ENCODE measurements at places on chromosomes 4 and X.

- no peak for DNase-seq
Observed at GRCh38 chrX:15474028-15474427, 19.1 kb downstream of the PIR start.

- DNase-seq, result no peak
Observed at GRCh38 chr4:38674258-38675144, 10.5 kb downstream of the KLF3 start.

DNA sequence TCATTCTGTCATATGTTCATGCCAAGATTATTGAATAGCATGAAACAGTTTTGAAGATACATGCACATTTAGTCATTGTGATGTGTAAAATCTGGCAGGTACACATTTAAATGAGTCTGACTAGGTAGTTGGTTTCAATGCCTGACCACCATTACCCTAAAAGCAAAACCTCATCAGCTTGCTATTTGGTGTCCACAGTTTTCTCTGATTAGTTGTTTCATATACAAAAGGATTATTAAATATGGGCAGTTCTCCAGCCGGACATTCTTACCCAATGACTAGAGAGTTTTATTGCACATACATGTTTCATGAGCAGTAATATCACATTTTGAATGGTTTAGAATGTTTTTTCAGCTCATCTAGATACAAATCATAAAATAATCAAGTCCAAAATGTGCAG is 23.7 kb downstream of the DCHS2 start:
- DNase-seq, result peak; percentile 23

GRCh38 chr4:48172651-48173050 is 38.6 kb upstream of the TXK start:
- no peak for DNase-seq

DNA sequence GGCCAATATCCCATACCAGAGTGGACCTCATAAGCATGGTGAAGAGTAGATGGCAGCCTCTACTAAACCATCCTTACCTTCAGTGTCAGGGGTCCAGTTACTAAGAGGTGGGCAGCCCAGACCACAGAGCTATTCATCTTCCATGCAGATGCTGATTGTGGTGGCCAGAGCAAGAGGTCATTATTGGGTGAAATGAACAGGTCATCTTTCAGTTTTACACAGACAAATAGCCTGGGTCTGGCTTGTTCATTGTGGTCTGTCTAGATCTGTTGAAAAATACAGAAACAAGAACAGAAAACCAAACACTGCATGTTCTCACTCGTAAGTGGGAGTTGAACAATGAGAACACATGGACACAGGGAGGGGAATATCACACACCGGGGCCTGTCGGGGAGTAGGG is 71.3 kb downstream of the PAK3 start:
- no peak for DNase-seq

DNA sequence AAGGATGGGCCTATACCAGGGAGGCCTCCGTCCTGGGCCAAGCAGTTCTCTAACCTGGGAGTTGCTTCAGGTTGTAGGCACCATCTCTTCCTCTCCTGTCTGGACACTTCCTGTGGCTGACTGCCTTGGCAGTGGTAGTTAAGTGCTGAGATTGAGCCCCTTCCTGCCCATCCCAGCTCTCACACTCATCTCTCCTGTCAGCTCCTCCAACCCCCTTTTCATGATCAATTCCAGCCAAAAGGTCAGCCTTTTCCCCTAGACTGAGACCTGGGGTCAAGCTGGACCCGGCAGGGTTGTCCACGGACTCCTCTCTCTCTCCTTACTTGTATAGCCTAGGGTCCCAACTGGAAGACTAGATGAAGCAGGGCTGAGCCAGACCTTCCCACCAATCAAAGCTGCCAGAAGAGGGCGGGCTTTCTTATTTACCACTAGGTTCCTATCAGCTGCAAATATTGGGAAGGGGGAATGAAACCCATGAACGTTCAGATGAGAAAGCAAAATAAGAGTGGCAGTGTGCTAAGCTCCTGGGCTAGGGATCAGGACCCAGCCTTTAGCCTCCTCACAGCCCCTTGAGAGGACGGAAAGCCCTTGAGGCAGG is 34.5 kb downstream of the KDM5C start:
- no peak for DNase-seq

DNA sequence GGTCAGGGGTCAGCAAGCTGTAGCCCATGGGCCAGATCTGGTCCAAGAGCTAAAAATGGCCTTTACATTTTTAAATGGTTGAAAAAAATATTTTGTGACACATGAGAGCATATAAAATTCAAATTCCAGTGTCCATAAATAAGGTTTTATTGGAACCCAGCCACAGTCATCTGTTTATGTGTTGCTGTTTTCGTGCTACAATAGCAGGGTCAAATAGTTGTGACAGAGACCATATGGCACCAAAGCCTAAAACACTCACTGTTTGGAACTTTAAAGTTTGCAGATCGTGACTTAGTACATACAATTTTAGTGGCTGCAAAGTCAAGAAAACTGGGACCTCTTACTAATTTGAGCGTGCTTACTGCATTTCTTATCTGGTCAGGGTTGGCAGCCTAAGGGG is 29.2 kb downstream of the LAMP2 start:
- DNase-seq, result no peak

GRCh38 chrX:135629342-135629741 is 84.1 kb upstream of the CT45A1 start:
- DNase-seq, result no peak

DNA sequence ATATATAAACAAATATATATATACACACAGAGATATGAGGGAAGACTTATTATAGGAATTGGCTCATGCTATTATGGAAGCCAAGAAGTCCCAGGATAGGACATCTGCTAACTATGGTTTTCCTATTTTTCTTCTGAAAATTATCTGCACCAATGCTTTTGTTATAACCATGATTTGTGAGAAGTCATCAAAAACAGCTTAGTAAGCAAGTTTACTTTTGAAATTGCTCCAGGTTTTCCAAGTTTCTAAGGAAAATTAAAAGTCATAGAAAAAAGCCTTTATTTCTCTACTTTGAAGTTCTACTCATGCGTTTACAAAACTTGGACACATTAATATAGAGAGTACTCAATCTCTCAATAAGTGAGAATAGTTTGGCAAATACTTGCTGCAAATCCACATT is 213.1 kb downstream of the TRAM1L1 start:
- no peak for DNase-seq

- DNase-seq, result no peak
Observed at GRCh38 chrX:148867596-148867995, 367.2 kb downstream of the AFF2 start.

DNA sequence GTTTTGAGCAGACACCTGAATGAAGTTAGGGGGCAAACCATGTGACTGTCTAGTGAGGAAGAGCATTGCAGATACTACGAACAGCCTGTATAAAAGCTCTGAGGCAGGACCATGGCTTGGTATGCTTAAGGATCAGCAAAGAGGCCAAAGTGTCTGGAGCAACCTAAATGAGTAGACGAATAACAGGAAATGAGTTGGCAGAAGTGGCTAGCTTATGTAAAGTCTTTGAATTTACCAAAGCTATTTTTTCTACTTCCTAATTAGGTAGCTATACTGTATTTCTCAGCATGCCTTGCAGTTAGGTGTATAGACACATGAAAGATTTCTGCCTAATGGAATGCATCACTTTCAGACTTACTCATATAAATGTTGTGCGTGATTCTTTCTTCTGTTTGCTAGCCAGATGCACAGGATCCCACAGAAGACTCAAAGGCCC is 9.3 kb upstream of the GPRIN3 start:
- DNase-seq, result peak; percentile 36

- no peak for DNase-seq
Observed at GRCh38 chr4:37852376-37852775, 25.9 kb downstream of the PGM2 start.

GRCh38 chr4:118322831-118323502 is 29.8 kb downstream of the PRSS12 start:
- no peak for DNase-seq

DNA sequence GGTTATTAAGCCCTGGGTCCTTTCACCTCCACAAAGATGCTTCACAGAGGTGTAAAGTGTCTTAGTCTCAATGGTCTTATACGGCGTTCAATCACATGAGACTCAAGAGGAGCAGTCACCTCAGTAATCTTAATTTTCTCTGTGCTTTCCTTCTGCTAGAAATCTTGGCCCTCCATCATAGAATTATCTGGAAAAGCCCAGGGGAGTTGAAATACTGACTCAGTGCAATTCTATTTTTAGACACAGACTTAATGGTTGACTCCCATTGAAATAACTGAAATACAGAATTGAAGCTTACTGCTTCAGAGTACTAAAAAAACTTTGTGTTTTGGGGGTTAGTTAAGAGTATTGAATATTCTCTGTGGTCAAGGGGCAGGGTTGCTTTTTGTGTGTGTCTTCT is 94.5 kb upstream of the IL15 start:
- no peak for DNase-seq

GRCh38 chr4:103429283-103429682 is 231.1 kb upstream of the CENPE start:
- DNase-seq, result no peak

GRCh38 chr4:72582853-72583252 is 13.8 kb upstream of the ADAMTS3 start:
- DNase-seq, result peak; percentile 21

- DNase-seq, result no peak
Observed at GRCh38 chr4:181581983-181582382, 661.2 kb upstream of the TENM3 start.

GRCh38 chr4:74545448-74545847 is 100.5 kb downstream of the AREG start:
- DNase-seq, result peak; percentile 41

GRCh38 chr4:1718095-1718850 is 2.9 kb downstream of the TMEM129 start:
- DNase-seq, result no peak

- no peak for DNase-seq
Observed at GRCh38 chrX:54758114-54759055, 39.7 kb downstream of the ITIH6 start.

- no peak for DNase-seq
Observed at GRCh38 chrX:67750694-67751093, 206.9 kb downstream of the AR start.

DNA sequence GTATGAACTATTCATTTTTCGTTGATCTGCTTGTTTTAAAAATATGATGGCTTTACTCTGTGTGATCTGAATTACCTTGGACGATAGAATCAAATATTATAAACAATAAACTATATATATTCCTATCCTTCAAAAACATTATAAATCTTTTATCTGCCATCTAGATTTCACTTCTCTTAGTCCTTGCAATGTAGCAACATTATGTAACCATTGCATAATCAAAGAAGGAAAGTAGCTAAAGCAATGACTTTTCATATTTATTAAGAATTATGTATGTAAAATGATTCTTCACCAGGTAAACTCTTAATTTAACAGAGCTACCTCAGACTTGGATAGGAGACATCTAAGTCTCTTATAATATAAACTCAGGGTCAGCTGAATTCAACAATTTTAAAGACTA is 210.5 kb downstream of the ADAMTS3 start:
- DNase-seq, result no peak

DNA sequence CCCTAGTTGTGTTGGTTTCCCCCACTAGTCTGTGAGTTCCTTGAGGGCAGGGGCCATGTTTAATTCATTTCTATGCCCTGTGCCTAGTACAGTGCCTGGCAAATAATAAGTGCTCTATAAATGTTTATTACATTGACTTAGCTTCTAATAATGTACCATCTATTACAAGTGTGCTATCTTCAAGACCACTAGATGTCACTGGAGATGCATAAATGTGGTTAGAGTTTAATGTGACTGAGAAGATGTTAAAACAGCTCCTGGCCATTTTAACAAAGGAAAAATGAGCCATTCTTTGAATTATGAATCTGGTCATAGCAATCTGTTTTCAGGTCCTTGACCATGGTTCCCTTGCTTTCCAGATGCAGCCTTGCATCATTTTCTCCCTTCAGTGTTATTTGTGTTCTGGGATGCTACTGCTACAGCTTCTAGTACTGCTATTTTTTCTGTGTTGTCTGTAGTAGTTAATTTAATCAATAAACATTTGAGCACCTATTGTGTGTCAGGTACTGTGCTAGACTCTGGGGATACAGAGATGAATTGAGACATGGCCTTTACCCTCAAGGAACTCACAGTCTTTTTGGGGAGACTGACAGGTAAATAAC is 43.2 kb downstream of the SLC9A6 start:
- peak; percentile 72 for DNase-seq

DNA sequence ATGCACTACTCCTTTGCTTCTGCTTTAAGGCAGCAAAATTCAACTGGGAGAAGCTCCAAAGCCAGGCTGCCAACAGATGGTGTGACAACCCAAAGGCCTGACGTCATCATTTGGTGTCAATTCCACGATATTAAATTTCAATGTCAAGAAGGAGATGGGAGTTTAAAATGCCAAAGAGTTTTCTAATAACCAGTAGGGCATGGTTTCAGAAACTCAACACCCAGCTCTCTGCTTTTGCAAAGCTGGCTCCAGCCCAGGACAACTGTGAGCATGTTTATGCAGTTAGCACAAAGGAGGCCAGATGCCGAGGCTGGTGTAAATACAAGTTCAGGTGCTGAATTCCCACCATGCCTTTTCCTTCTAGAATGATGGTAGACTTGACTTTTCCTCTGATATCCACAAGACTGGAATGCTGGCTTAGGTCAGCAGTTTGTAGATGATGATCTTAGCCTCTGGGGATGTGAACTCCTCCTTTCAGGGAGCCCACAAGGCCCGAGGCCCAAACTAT is 67.3 kb downstream of the AFAP1 start:
- peak; percentile 84 for DNase-seq

DNA sequence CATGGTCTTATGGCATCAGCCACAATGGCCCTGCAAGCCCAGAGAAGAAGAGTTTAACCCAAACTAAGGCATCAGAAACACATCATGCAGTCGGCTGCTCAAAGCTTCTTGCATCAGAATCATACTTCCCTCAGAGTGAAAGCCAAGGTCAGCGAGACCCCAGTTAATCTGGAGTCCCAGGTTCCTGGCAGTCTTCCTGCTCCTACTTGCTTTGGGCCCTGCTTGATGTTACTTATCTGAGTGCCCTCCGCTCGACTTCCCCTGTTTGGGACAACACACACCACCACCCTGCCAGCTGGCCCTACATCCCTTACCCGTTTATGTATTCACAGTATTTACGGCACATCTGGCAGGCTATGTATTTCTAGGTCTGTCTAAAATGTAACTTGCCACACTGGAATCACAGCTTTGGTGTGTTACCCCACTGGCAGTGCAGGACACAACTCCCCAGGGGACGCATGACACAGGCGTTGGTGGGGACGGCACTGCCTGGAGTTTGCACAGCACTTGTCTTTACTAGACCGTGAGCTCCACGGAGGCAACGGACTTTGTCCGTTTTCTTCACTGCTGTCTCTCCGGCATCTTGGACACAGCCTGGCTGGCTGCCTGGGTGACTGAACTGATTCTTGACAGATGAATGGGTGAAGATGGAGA is 22.8 kb downstream of the CRMP1 start:
- DNase-seq, result no peak

GRCh38 chr4:40317916-40318658 is 17.0 kb upstream of the CHRNA9 start:
- DNase-seq, result peak; percentile 28

GRCh38 chrX:77442728-77443127 is 4.5 kb upstream of the FGF16 start:
- DNase-seq, result peak; percentile 68

DNA sequence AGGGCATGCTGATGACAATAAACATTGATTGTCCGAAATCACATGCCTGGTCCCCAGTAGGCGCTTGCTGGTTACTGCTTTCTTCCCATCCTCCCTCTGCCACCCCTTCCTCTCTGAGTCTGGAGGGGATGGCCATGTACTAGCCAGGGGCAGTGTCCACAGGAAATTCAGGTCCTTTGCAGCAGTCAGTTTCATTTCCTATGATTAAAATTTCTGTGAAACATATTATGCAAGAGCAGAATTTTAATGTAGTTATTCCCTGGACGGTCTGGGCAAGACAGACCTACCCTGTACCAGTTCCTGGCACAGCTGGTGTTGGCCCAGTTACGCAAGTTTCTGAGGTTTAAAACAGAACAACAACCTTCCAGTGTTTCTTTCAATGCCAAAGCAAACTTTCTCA is 28.2 kb upstream of the TLR2 start:
- peak; percentile 62 for DNase-seq
